Type B pancreatic cell (in vitro differentiated cells): ENCODE measurements at places on chromosomes 11 and 22.

DNA sequence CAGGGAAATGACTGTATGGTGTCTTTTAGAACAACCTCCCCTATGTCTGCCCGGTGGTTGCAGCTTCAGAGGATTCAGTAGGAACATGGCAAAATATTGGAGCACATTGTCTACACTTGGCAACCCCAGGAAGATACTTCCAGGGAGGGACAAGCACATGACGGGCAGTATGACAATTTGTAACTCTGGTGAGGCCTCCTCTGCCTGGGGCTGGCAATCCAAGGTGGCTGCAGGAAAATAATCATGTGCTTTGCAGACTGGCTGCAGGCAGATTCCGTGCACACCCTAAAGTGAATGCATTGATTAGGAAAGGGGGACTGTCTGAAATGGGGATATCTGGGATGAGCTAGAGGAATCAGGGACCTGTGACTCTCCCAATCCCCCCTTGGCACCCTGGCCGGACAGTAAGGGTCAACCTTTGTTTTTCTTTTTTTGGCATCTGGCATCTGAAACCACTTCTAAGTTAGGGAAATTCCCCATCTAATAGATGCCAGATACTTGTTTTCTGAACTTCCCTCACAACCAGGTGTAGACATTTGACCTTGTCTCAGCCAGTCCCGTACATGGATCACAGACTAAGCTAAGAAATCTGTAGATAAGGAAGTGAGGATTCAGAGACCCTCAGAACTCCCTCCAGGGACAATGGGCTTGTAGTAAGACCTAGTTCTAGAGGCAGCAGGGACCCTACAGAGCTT, 10.5 kb upstream of the PHOX2A start:
- DNase-seq = no peak

GRCh38 chr11:2531987-2532703, 87.3 kb downstream of the KCNQ1 start:
- no peak for DNase-seq

DNA sequence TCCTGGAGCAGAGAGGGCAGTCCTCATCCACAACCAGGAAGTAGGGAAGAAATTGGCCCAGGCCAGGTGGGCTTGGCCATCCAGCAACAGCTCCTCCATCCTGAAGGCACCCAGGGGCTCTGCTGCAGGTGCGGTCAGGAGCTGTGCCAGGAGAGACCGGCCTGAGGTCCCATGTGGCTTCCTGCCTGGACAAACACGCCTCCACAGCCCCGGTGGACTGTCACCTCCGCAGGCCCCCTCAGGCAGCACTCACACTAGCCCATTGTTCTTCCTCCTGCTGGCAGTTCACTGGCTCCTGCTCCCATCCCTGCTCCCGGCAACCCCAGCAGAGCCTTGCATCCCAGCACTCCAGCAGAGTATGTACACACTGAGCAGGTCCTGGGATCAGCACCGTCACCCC, 16.0 kb upstream of the POU2AF1 start:
- DNase-seq = no peak

GRCh38 chr22:30262917-30263741, 3.5 kb downstream of the OSM start:
- peak; percentile 87 for DNase-seq

GRCh38 chr11:60457576-60457975, 1.9 kb downstream of the MS4A1 start:
- DNase-seq = no peak

- no peak for DNase-seq
Observed at GRCh38 chr11:124825876-124826275, 25.7 kb upstream of the MSANTD2 start.

DNA sequence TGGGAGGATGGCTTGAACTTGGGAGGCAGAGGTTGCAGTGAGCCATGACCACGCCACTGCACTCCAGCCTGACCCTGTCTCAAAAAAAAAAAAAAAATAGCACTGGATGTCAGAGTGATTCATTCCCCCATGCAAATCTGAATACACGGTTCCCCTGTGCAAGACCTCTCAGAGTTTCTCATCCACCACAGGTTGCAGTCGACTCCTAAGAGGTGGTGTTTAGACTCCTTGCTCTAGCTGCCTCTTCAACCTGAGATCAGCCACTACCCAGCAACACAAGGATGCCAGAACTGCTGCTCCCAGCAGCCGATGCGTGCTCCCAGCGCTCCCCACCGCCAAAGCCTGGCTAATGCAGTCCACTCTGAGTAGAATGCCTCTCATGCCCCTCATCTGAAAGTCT, 97.5 kb downstream of the PARVA start:
- no peak for DNase-seq

DNA sequence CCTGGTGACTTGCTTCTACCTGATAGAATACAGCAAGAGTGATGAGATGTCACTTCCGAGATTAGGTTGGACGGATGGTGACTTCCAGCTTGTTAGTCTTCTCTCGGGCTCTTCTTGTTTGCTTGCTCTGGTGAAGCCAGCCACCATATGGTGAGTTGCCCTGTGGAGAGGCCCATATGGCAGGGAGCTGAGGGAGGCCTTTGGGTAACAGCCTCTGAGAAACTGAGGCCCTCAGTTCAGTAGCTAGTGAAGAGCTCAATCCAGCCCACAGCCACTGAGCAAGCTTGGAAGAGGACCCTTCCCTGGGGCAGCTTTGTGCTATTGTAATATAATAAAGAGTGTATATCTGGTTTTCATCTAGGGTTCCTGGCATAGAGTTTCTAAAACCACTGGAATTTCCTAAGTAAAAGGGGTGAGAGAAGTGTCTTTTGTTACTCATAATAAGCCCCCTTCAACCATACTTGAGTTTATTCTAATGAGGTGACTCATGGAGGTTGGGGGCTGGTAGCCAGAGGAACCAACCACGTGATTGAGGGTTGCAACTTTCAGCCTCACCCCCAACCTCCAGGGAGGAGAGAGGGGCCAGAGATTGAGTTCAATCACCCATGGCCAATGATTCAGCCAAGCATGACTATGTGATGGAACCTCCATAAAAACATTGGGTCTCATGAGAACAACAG, 8.0 kb upstream of the TPCN2 start:
- DNase-seq = no peak

DNA sequence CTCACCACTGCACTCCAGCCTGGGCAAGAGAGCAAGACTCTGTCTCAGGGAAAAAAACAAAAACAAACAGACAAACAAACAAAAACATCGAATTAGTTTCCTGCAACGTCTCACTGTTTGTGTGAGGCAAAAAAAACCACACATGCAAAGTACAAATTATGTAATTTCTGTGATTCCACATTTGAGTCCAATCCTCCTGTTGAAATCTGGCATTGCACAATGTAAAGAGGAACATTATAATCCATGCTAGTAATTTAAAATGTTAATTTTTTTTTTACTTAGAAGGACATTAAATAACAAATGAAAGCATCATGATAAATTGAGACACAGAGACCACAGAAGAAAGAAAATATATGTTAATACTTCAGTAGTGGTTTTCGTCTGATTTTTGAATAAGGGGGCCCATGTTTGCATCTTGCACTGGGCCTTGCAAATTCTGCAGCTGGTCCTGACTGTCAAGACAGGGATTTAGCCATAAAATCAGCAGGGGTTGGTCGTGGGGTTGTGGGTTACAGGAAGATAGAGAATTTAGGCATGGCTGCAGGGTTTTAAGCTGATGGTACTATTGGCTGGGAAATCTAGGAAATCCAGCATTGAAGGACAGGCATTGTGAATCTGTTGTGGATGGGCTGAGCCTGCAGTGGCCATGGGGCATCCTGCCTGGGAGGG, 102.6 kb upstream of the ALDH3B2 start:
- DNase-seq = no peak

DNA sequence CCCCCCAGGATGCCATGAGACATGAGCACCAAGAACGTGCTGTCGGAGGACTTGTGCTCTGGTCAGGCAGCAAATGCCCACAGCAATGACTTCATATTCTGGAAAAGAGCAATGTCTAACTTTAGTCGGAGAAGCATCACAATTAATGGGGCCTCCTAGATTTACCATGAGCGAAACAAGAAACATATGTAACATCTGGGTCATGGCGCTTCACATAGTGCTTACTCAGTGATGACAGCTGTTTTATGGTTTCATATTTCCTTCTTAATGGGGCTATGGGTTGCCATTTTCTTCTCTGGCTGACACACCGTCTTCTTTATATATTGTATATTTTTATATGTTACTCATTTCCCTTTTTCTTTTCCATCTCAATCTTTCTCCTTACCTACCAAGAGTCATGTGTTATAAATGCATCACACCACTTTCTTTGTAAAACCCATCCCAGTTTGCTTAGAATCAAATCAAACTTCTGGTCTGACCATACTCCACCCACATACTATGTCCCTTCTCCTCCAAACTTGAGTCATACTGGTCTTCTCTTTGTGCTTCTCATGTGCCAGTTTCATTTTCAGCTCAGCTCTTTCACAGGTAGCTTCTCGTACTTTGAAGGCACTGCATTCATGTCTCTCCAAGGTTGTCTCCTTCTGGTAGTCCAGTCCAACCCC, 9.4 kb upstream of the CASP12 start:
- no peak for DNase-seq

DNA sequence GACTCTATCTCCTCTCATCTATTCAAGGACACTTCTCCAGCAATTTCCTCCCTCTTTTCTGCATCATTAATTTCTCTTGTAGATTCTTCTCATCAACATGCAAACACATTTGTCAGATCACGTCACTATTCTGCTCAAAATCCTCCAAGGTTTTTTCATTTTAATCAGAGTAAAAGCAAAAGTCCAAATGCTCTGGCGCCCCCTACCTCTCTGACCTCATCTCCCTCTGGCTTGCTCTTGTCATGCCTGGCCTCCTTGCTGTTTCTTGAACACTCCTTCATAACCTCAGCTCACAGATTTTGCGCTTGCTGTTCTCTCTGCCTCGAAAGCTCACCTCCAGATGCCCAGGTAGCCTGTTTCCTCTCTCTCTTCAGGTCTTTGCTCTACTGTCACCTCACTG, 22.4 kb downstream of the RTCB start:
- no peak for DNase-seq

- no peak for DNase-seq
Observed at GRCh38 chr22:38864361-38865191, 7.4 kb downstream of the CBX6 start.

GRCh38 chr11:73334384-73335203, 26.5 kb downstream of the ARHGEF17 start:
- no peak for DNase-seq
